NCI-H1694 treated with DMSO at 0.1 percent for 48 hours (cell line): ENCODE measurements at places on chromosomes 13 and 19.
A peak's percentile ranks its signal among the peaks of the same experiment; 100 is the strongest.

DNA sequence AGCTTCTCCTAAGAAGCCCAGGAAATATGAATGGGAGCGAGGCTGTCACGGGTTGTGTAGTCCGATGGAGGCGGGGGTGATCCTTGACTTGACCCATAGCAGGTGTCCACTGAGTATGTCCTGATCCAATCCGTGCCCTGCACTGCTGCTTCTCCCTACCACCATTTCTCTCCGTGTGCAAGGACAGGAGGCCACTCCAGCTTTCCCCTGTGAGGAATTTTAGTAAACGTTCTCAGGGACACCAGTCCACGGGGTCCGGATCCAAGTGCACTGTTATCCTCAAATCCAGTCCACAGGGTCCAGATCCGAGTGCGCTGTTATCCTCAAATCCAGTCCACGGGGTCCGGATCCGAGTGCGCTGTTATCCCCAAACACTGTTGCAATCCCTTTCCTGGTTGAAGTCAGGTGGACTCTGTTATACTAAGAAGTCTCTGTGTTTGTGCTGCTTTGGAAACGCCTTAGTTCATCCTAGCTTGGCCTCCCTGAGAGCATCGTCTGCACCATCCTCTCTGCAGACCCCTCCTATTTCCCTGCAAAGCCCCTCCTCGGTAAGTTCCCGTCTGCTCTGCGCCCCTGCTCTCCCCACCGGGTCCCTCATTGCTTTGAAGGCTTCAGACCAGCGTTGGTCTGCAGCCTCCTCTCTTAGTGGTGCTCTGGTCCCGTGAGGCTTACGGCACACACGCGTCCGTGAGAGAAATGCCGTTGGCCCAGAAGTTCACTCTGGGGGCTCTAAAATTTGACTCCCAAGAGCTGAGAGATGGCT is 303.5 kb downstream of the TEX29 start:
- DNase-seq: no peak

GRCh38 chr13:113364901-113365582 is 1.1 kb upstream of the GRTP1 start:
- no peak for DNase-seq

- no peak for DNase-seq
These were observed 3.7 kb upstream of the MTRF1 start for GRCh38 chr13:41267106-41267505.

GRCh38 chr13:41058295-41059070 is 2.8 kb upstream of the WBP4 start:
- no peak for DNase-seq

GRCh38 chr13:102045731-102046130 is 356.1 kb downstream of the FGF14 start:
- no peak for DNase-seq

- no peak for DNase-seq
These were observed 6.4 kb downstream of the GRTP1 start for GRCh38 chr13:113357529-113357928.

DNA sequence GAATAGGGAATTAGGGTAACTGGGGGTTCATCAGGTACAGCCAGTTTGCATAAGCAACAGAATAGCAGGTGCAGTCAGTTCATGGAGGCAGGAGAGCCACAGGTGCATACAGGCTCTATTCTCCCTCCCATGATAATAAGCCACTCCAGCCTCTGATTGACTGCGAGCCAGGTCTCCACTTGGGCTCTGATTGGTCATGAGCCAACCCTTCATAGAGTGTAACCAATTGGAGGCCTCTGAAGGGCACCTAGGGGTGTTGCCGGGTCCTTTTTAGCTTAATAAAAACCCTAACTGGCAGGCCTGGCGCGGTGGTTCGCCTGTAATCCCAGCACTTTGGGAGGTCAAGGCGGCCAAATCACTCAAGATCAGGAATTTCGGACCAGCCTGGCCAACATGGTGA is 8.7 kb upstream of the CKM start:
- DNase-seq: no peak

- DNase-seq: no peak
These were observed 281.3 kb downstream of the MTUS2 start for GRCh38 chr13:29101409-29101808.

GRCh38 chr13:27632214-27632613 is 10.5 kb downstream of the POLR1D start:
- DNase-seq: no peak

DNA sequence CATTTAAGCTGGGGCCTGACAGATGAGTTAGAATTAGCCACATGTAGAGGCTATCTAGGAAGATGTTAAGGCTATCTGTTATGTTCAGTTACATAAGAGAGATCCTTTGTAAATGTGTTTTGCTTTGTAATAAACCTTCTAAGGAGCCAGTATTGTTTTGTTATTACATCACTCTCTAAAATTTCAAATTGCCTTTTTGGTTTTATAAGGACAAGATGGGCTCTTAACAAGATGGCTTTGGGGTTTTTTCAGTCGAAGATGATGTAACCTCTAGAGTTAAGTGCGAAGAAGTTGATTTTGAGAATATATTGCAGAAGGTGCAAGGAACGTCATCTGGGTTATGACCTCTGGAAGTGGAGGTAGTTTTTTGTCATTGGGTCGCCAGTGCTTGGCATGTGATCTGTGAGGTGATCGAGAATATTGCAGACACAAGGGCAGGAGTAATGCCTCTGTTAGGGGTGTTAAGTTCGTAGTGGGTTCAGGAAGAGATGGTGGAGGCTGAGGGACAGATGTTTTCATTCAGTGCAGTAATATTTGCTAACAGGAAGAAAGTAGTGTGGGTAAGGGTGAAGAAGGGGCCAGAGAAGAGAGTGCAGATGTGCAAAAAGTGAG is 12.7 kb downstream of the LSM14A start:
- no peak for DNase-seq

DNA sequence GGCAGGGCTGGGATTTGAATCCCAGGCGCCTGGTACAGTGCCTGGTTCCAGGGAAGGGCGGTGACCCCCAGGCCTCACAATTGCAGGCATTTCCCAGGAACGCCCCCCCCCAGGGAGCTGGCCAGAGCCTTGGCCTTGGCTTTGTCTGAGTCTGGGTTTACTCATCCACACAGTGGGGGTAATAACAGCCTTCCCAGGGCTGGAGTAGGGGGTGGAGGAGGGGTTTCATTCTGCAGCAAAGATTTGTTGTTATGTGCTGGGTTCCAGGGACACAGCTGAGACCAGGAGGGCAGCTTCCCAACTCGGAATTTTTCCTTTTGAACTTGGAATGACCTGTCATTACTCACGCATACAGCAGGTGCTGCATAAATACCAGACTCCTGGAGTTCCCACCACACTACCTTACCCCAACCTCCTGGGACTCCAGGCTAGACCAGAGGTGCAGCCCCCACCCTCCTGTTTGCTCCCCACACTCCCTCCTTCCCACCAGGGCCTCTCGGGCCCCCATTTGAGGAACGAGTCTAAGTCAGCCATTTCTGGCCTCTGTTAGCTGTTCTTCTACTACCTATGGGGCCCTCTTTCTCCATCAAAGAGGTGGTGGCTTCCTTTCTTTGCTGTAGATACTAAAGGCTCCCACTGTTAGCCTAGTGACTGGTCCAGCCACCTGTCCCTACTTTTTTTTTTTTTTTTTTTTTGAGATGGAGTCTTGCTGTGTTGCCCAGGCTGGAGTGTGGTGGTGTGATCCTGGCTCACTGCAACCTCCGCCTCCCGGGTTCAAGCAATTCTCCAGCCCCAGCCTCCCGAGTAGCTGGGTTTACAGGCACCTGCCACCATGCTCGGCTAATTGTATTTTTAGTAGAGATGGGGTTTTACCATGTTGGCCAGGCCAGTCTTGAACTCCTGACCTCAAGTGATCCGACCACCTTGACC is 1.6 kb upstream of the ADAMTS10 start:
- DNase-seq: no peak

DNA sequence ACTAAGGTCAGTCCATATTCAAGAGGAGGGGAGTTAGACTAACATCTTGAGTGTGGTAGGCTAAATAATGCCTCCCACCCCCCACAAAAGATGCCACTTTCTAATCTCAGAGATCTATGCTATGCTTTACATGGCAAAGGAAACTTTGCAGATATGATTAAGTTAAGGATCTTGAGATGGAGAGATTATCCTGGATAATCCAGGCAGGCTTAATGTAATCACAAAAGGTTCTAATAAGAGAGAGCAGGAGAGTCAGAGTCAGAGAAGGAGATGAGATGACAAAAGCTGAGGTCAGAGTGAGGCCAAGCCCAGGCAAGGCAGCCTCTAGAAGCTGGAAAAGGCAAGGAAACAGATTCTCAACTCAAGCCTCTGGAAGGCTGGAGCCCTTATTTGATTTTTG is 1011.6 kb downstream of the PCDH9 start:
- DNase-seq: no peak

- no peak for DNase-seq
These were observed 63.1 kb upstream of the RNF113B start for GRCh38 chr13:98240135-98240534.

GRCh38 chr19:50928831-50929230 is 17.6 kb upstream of the KLK4 start:
- no peak for DNase-seq

DNA sequence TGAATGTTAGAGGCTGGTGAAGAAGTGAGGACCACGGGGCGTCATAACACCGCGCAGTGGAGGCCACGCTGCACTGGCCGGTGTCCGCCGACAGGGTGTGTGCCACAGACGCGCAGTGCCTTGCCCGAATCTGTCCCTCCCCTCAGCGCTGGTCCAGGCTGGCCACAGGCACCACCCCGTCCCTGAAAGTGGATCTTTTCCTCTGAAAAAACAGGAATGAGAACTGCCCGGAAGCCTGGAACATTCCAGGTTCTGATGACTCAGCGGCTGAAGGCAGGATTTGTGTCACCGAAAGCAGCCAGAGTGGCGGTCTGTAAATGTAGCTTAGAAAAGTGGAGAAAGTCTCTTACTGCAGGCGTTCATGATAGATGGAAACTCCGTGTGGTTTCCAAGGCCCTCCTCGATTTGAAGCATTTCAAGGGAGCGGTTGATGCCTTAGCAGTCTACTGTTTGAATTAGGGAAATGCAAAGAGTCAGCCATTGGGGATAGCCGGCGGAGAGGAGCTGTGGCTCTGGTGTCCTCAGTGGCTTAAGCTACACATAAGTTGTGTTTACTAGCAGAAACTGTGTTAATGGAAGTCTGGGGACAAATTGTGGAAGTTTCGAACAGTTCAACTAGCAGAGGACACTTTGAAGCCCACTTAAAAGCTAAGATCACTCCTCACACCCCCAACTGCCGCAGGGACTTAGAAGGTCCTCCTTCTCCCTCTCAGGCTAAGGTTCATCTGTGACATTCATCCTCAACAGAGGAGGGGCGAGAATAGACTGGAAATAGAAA is 70.8 kb downstream of the NUFIP1 start:
- peak; percentile 89 for DNase-seq

GRCh38 chr19:46791944-46792343 is 3.5 kb upstream of the SLC1A5 start:
- no peak for DNase-seq

- DNase-seq: peak; percentile 11
These were observed 12.1 kb downstream of the PIN1 start for GRCh38 chr19:9847087-9847671.

GRCh38 chr13:104181526-104182231 is 1115.5 kb upstream of the SLC10A2 start:
- DNase-seq: no peak

GRCh38 chr19:807627-808422 is 10.6 kb downstream of the PTBP1 start:
- DNase-seq: no peak

GRCh38 chr19:29211562-29212355 is 1.2 kb downstream of the UQCRFS1 start:
- DNase-seq: no peak

GRCh38 chr13:33032037-33032625 is 15.9 kb downstream of the KL start:
- no peak for DNase-seq

DNA sequence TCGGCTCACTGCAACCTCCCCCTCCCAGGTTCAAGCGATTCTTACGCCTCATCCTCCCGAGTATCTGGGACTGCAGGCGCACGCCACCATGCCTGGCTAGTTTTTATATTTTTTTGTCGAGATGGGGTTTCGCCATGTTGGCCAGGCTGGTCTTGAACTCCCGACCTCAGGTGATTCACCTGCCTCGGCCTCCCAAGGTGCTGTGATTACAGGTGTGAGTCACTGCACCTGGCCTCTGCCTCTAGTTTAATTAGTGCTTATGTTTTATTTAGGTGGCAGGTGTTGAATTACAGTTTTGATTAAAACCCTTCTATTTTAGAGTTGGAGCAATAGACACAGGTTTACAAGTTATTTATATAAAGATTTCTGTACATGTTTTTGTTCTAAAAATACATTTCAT is 42.8 kb downstream of the ATP11A start:
- no peak for DNase-seq

GRCh38 chr13:114056205-114057013 is 76.0 kb downstream of the RASA3 start:
- DNase-seq: no peak

DNA sequence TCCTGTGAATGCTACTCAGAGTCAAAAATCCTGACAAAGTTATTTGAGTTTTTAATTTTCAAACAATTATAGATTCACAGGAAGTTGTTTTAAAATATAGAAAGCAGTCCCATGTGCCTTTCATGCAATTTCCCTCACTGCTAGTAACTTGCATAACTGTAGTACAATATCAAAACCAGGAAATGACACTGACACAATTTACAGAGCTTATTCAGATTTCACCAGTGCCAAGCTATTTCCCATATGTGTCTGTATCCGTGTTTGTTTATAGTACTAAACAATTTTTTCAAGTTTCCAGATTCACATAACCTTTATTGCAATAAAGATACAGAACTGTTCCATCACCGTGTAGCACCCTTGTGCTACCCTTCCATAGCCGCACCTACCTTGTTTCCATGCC is 934.6 kb downstream of the PCDH17 start:
- DNase-seq: no peak

DNA sequence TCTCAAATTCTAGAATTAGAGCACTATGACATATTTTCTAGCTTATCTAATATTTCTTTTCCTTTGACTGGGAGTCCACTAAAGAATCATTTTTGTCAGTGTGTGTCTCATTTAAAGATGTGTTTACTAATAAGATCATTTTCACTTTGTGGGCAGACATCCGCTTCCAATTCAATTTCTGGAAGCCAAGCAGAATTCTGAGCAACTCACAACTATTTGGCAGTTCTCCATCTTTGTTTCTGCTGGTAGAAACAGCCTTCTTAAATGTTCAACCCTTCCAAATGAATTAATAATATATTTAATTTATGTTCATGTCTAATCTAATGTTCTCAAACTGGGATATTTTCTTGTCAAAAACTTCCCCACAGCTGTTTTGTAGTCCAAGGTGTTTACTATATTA is 411.8 kb downstream of the KCTD12 start:
- DNase-seq: no peak

- no peak for DNase-seq
These were observed 1.9 kb downstream of the CNN2 start for GRCh38 chr19:1028062-1028926.

GRCh38 chr19:4294389-4294788 is 7.8 kb downstream of the TMIGD2 start:
- no peak for DNase-seq

- no peak for DNase-seq
These were observed 7.1 kb upstream of the IGFL3 start for GRCh38 chr19:46131485-46132143.

- no peak for DNase-seq
These were observed 7.7 kb upstream of the NANOS2 start for GRCh38 chr19:45922281-45922680.

GRCh38 chr13:35473206-35473775 is 3.2 kb downstream of the MAB21L1 start:
- no peak for DNase-seq

GRCh38 chr19:38784224-38784623 is 4.8 kb upstream of the LGALS7B start:
- no peak for DNase-seq

GRCh38 chr13:22693691-22694090 is 487.1 kb upstream of the SGCG start:
- DNase-seq: no peak

GRCh38 chr19:1668486-1669270 is 16.3 kb upstream of the TCF3 start:
- DNase-seq: no peak
